ENCODE measurements at places on chromosomes 4 and X.

DNA sequence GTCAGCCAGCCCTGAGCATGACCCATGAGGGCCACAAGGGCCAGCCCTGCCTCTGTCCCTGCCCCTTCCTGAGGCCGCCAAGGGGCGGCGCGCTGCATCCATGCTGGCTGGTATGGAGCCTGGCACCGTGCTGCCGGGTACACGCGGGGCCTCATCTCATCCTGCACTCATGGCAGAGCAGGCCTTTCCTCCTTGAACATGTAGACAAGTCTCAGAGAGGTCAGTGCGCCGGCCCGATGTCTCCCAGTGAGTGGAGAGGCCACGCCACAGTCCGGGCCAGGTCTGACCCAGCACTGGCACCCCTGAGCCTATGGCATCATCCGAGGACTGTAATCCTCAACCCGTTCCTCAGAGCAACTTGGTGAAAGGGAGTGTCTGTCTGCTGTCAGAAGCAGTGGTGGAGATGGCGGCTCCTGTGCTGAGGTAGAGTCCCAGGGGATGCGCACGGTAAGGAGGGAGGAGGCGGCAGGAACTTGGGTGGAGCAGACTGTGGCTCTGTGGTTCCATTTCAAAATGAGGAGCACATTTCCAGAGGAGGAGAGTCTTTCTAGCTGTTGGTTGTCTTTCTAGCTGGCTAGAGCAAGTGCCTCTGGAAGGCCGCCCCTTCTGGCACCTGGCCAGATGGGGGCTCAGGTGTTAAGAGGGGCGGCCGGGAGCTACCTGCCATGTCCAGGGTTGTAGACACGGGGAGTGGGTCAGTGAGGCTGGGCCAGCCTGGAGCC is 32.8 kb downstream of the TRMT44 start:
- no peak for DNase-seq

DNA sequence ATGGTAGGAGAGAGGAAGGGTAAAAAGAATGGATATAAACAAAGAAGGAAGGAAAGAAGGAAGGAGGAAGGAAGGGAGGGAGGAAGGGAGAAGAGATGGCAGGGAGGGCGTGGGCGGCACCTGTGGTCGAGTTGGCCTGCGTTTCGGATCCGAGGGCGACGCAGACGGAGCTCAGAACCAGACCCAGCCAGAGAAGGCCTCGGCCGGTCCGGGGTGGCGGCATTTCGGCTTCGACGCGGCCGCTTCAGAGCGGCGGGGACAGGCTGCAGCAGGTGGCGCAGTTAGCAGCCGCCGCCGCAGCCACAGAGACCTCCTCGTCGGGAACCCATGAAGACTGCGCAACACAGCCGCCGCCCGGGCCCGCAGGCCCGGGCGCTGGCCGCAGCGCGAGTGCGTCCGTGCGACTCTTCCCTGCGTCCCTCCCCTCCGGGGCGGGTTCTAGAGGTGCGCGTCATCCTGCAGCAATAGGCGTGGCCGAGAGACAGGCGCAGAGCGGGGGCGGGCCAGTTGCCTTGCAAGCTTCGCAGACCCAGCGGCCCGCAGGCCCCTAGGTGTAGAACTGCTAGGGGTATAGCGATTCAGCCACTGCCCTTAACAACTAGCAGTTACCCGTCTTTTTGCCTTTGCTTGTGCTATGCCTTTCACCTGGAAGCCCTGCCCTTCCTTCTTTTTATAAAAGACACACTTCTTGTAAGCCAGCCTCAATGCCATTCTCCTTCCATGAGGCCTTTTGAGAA is at the start of gene IDS:
IDS (minus strand) TSS at position 392 of the 737 bp plus-strand sequence; CDS start at position 223, 169 bp downstream.
- peak; percentile 67 for DNase-seq

DNA sequence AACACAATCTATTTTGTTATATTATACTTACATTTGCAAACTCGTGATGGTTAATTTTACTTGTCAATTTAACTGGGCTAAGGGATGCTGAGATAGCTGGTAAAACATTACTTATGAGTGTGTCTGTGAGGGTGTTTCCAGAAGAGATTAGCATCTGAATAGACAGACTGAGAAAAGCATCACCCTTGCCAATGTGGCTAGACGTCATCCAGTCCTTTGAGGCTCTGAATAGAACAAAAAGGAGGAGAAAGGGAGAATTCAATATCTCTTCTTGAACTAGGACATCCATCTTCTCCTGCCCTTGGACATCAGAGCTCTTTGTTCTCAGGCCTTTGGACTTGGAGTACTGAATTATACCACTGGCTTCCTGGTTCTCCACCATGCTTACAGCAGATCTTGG is 154.6 kb downstream of the EPHA5 start:
- DNase-seq: no peak

DNA sequence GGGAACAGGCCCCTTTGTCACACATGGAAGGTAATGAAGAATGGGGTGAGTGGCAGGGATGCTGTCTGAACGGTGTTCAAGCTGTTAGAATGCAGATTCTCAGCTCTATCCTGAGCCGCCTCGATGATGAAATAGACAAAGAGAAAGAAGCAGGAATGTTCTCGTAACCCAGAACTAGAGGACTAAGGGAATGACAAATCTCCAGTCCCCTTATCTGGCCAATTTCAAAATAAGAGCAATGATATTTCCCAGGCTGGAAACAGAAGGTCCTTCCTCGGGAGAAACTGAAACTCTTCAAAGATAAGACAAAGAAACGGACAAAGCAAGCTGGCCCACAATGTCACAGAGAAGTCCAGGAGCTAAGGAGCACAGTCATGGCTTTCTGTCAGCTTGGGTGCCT is 29.5 kb upstream of the MTNR1A start:
- DNase-seq: no peak

DNA sequence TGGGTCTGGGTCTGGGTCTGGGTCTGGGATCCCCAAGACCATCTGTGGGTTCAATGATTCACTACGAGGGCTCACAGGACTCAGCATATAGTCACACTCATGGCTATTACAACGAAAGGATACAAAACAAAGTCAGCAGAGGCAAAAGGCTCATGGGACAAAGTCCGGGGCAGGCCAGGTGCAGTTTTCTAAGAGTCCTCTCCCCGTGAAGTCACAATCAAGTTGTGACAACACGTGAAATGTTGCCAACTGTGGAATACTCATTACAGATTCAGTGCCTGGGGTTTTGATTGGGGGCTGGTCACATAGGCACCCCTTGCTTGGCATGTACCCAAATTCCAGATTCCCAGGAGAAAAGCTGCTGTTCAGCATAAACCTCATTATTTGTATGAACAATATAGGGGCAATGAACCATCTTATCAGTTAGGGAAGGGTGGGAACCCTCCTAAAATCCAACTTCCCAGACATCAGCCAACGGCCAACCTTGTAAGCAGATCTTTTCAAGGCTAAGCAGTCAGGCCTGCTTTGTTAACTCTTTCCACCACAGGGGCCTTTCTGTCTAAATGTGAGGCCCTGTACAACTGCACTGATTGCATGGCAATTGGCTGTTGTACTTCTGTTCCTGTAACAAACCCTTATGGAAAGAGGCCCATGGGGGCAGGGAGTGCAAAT is 58.2 kb upstream of the DIPK2B start:
- no peak for DNase-seq

DNA sequence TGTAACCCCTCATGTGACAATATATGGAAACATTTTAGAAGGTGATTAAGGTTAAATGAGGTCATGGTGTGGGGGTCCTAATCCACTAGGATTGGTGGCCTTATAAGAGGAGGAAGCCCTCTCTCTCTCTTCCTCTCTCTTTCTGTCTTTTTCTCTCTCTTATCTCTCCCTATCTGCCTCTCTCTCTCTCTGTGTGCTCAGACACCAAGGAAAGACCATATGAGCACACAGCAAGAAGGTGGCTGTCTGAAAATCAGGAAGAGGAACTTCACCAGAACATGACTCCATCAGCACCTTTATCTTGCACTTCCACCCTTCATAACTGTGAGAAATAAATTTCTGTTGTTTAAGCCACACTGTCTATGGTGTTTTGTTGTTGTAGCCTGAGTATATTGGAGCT is 1472.2 kb downstream of the PCDH7 start:
- no peak for DNase-seq

DNA sequence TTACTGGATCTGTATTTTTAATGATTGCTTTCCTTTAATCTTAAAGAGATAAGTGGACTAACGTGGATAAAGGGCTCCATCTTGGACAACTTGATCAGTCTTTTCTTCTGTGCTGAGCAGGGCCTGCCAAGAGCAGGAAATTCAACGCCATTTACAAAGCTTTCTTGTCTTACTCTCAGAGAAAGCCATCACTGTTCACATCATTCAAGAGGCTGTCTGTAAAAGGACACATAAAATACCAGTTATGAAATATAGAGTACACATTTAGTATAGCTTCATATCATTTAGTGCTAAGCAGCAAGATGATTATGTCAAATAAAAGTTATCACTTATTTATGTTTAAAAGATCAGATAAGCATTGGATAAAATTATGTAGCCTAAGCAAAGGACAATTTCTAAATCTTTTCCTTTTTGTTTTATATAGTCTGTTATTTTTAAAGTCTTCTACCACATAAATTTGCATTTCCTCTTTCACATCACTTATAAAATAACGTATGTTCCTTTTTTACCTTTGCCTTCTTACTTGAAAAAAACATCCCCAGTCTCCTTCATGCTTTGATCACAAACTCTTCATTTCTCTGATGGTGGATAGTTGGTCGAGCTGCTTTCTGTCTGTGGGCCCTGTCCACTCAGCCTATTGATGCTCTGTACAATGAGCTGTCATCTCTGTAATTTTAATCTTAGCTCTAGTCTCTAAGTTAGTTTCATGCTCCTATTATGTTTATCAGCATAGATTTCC is 2.1 kb upstream of the CCNG2 start:
- no peak for DNase-seq

DNA sequence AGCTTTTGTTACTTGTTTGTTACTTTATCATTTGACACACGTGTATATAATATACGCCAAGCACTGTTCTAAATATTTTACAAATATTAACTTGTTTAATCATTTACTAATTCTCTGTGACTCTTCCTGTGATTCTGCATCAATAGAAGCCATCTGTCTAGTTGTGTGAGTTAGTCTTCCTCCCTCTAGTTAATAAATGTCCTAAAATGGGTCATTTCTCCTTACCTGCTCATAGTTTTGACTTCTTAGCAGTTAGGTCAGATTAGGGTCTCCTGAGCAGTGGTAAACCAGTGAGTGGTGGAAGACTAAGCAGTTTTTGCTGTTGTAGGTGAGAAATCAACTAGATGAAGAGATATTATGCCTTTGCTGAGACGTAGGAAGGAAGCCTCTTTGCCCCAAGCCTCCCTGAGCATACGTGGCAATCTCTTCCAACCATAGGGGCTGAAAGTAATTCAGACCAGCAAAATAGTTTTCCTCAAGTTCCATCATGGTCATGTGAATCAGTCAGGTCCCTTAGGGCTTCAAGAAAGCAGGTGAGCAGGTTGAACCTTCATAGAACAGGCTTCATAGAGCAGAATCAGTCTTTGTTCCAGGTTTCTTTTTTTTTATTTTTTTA is 38.7 kb upstream of the THOC2 start:
- no peak for DNase-seq

DNA sequence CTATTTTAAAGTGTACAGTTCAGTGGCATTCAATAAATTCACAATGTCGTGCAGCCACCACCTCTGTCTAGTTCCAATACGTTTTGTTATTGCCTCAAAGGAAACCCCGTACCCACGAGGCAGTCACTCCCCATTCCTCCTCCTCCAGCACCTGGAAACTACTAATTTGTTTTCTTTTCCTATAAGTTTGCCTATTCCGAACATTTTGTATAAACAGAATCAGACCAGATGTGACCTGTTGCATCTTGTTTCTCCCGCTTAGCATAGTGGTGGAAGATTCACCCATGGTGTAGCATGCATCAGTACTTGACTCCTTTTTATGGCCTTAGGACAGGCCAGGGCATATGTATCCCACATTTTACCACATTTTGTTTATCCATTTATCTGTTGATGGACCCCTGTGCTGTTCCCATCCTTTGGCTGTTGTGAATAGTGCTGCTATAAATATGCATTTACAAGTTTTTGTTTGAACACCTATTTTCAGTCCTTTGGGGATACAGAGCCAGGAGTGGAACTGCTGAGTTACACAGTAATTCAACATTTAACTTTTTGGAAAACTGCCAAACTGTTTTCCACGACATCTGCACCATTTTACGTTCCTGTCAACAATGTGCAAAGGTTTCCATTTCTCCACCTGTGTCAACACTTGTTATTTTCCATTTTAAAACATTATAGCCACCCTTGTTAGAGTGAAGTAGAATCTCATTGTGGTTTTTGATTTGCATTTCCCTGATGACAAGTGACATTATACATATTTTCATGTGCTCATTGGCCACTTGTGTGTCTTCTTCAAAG is 57.8 kb upstream of the STX18 start:
- DNase-seq: no peak

Measured in anterior cingulate cortex (tissue), 58 donors.